Left lung (tissue), 14 donors: ENCODE measurements at places on chromosomes 6 and 20.

GRCh38 chr6:79544299-79544927, 7.2 kb upstream of the LCA5 start:
- DNase-seq = no peak

- no peak for DNase-seq
Observed at GRCh38 chr6:63998991-63999390, 363.4 kb downstream of the PHF3 start.

DNA sequence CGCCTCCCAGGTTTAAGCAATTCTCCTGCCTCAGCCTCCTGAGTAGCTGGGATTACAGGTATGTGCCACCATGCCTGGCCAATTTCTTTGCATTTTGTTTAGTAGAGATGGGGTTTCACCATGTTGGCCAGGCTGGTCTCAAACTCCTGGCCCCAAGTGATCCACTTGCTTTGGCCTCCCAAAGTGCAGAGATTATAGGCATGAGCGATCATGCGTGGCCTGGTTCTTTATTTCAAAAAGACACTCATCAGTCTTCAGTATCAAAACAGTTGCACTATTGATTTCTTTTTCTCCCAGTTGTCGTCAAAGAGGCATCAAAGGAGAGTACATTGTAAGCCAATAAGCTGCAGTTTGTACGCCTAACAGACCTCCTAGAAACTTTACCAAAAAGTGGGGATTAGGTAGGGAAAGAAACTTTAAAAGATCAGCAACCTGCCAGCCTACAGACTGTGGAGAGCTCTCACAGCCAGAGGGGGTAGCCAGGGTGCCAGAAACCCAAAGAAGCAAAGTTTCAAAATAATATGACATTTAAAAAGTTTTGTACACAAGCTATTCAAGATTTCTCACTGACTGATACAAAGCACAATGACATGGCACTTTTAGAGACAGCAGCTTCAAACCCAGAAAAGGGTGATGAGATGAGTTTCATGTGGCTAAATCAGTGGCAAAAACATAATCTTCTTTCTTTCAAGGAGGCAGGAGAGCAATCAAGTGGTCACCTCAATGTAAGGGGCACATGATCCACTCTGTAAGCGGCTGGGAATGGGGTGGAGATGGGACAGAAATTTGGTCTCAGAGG, 83.0 kb upstream of the RALY start:
- DNase-seq = no peak

DNA sequence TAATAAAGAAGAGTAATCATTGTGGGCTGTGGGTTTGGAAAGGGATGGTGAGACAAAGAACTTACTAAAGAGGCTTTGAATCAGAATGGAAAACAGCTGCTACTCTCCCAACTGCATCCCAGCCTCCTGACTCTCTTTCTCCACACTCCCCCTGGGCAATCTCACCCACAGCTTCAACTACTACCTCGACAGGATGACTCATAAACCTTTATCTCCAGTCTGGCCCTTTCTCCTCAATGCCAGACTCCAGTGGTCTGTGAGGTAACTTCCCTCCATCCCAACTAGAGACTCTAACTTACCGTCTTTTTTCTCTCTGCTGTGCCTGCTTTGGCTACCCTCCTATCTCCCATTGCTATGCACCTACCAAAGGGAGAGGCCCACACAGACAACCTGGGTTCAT, 135.3 kb upstream of the RREB1 start:
- no peak for DNase-seq

DNA sequence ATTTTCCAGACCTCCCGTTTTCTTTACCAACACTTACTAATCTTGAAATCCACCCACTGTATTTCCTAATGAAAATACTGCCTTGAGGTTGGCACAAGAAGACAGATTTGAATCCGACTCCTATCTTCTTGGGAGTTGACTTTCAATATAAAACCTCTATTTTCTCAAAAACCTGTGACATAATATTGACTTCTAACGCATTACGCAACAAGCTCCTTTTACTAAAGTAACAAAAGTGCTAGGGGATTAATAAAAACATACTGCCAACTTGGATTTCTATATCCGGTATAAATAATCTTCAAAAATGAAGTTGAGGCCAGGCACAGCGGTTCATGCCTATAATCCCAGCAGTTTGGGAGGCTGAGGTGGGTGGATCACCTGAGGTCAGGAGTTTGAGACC, 382.0 kb downstream of the PREX1 start:
- no peak for DNase-seq

- DNase-seq = no peak
Observed at GRCh38 chr6:42274898-42275297, 57.2 kb upstream of the MRPS10 start.

DNA sequence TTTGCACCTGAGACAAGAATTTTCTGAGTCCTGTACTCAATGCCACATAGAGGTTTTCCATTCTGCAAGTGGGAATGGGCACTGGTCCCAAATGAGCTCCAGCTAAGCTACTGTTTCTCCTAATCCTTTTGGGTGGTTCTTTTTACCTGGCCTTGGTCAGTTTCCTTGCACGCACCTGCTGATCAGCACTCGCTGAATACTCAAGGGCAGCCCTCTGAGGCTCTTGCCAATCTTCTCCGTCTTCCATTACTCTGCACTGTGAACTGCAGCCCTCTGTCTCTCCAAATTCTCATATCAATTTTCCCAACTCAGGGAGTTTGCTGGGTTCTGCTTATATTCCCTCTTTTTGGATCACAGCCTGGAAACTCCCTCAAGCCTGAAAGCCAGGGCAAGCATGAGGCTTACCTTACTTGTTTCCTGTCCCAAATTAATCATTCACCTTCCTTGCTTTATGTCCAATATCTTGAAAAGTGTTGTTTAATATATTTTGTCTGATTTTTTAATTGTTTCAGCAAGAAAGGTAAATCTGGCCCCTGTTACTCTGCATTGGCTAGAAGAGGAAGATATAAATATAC, 138.0 kb upstream of the TBX18 start:
- no peak for DNase-seq

DNA sequence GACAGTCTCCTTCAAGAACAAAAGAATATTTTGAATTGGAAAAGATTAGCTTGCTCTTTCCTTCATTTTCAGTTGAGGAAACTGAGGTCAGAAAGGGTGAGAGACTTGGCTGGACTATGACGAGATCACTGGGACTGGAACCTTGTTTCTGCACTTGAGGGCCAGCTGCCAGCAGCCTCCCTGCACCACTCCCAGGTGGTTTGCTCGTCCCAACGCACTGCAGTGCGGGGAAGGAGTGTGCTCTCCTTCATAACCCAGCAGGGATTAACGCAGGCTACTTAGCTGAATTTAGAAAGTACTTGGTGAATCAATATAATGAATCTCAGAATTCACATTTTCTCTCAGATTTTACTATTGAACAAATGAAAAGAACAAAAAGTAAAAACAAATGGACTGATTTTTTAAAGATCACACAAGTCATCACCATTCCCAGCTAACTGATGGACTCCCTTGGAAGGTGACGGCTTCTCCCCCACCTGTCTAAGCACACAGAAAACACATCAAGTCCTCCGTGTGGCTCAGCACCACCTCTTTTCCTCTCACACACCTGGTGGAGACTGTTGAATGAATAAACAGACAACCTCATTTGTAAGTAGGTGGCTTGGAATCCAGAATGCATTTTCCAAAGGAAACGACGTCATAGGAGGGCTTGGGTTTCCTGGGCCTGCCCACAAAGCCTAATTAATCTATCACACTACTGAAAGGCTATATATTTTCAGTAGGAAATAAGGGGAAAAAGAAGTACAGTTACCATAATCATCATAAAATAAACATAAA, 121.0 kb downstream of the QRSL1 start:
- no peak for DNase-seq

- no peak for DNase-seq
Observed at GRCh38 chr20:8150591-8150990, 18.5 kb downstream of the PLCB1 start.

- DNase-seq = no peak
Observed at GRCh38 chr6:146289816-146290588, 253.6 kb upstream of the RAB32 start.

DNA sequence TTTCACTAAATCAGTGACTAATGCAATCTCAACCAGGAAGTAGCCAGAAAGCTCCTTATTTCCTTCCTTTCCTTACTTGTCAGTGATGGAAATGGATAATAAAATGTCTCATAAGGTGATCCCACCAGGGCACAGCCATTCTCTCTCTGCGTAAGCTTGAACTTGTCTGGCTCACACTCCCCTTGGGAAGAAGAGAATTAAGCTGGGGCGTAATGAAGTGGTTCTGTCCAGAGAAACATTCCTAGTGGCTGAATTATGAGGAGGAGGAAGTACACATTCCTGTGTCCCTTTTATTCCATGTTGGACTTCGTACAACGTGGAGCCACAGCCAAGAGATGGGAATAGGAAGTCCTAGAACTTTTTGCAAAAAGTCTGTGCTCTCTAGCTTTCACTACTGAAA, 93.7 kb downstream of the MTHFD1L start:
- no peak for DNase-seq

GRCh38 chr20:50290112-50290511, 99.5 kb downstream of the CEBPB start:
- DNase-seq = no peak

GRCh38 chr6:163738304-163738703, 323.8 kb downstream of the QKI start:
- no peak for DNase-seq

GRCh38 chr6:81455641-81456040, 296.8 kb downstream of the TENT5A start:
- DNase-seq = no peak

GRCh38 chr6:13380761-13381160, 52.4 kb upstream of the TBC1D7 start:
- DNase-seq = no peak

DNA sequence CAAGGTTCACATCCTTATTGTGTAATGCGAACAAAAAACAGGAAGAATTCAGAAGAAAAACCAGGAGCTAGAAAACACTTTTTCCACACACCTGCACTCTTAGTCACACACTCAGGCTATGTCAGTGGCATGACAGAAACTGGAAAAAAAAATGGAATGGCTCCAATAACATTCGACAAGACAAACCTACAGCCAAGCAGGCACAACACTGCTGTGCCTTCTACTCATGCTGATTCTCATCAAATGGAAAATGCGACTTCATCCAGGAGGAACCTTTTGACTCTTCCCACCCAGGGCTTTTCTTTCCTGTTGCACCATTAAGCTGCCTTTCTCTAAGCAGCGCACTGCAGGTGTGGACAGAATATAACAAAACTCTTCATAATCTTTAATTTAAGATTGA, 163.2 kb upstream of the BTBD3 start:
- DNase-seq = no peak

- DNase-seq = peak; percentile 39
Observed at GRCh38 chr20:53216856-53217576, 244.9 kb downstream of the TSHZ2 start.

DNA sequence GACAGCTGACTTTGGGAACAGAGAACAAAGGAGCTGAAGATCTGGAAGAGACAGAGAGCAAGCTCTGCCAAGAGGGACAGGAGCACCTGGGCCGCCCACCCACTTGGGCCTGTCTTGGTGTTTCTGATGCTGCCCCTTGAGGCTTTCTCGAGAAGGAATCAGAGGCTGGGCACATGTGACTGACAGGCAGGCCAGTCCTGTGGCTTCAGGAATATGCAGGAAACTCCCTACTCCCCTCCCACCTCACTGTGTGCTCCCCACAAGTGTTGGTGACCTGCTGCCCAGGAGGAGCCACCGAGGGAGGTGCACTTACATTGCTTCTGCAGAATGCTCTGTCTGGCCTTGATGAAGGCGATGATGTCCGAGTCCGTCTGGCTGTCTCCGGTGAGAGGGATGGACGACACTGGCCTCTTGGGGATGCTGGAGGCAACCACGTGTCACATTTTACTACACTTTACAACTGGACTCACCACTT, 20.9 kb upstream of the KCNK16 start:
- DNase-seq = no peak

GRCh38 chr6:30951907-30952469, 11.2 kb downstream of the MUCL3 start:
- DNase-seq = no peak

DNA sequence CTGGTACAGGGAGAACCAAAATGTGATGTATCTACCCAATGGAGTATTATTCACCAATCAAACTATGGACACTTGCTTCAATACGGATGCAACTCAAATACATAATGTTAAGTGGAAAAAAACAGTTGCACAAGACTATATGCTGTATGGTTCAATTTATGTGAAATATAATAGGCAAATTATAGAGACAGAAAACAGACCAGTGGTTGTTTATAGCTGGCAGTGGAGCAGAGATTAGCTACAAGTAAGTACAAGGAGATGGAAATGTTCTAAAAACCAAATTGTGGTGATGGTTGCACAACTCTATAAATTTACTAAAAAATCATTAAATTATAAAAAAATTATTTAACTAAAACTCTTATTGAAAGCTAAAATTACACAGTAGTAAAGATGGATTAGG, 113.2 kb downstream of the PRDM1 start:
- no peak for DNase-seq

- no peak for DNase-seq
Observed at GRCh38 chr6:3693831-3694230, 57.7 kb downstream of the PXDC1 start.

- DNase-seq = no peak
Observed at GRCh38 chr6:71254323-71254722, 34.3 kb upstream of the OGFRL1 start.

DNA sequence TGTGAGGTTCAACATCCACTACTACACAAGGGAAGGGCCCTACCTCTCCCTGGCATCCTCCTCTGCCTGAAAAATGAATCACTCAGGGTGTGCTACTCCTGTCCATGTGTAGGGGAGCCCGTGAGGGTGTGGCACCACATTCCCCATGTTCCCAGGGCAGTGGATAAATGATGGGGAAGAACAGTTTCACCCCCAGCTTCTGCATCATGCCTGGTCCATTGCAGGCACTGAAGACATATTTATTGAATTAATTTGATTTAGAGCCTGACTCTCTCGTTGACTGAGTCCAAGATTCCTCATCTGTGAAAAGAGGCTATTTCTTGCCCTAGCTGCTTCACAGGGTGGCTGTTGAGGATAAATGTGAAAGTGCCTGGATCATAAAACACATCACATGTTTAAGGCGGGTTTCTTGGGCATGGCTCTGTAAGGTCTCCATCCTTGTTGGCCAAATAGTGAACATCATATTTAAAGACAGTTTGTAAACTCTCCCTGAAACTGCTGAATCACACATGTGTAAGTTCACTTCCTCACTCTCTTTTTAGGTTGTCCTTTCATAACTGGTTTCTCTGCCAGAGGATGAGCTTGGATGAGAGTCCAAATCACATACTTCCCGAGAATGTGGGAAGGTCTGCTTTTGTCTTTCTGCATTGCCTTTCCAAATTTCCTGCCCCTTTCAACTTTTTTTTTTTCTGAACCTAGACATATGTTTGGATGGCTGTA, 79.7 kb upstream of the FYN start:
- DNase-seq = no peak

DNA sequence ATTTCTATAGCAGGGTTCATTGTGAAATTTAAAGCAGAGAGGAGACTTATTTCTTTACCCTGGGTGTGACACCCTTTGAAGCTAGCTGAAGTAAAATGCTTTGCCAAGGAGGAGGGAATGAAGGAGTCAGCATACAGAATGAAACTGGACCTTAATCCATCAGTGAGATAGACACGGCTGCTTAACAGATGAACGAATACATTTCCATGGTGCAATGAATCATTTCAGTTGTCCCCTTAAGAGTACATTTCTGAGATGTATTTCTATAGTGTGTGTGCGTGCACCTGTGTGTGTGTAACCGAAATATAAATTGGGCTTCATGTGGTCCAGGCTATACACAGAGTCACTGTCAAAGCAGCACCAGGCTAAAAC, 73.8 kb upstream of the CD93 start:
- DNase-seq = no peak

- no peak for DNase-seq
Observed at GRCh38 chr6:900716-901605, 208.0 kb upstream of the EXOC2 start.
